ENCODE measurements at places on chromosomes 12 and 14.
A peak's percentile ranks its signal among the peaks of the same experiment; 100 is the strongest.

DNA sequence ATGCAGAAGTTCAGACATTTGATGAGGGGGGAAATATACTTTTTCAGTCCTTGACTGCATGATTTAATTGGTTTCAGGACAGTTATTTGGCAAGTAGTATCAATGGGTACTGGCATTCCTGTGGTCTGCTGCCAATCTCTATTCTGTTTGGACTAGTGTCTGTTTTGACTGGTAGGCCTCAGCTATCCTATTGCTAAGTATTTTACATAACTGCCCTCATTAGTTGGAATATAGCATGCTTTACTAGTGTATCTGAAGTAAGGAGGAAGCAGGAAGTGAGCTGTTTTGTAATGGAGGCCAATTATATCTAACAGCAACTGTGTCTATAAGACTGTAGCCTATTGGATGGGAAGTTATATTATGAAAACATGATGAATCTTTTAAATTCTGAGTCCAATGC lies 104.3 kb downstream of the FLRT2 start:
- DNase-seq, result no peak

DNA sequence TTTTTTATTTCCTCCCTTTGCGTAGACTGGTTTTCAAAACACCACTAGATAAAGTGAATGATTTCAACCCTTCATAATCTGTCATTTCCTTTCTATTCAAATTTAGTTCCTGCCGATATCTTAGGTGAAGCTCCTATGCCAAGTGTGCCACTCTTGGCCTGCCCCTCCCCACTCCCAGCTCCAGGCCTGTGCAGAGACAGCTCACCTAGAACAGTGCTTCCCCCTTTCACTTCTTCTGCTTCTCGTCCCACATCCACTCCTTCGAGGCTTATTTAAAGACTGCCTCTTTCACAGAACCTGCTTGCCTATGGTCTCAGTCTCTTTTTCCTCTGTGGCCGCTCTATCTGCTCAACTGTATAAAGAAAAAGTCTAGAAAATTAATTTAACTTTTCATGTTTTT lies 473.8 kb downstream of the RAD51B start:
- no peak for DNase-seq

DNA sequence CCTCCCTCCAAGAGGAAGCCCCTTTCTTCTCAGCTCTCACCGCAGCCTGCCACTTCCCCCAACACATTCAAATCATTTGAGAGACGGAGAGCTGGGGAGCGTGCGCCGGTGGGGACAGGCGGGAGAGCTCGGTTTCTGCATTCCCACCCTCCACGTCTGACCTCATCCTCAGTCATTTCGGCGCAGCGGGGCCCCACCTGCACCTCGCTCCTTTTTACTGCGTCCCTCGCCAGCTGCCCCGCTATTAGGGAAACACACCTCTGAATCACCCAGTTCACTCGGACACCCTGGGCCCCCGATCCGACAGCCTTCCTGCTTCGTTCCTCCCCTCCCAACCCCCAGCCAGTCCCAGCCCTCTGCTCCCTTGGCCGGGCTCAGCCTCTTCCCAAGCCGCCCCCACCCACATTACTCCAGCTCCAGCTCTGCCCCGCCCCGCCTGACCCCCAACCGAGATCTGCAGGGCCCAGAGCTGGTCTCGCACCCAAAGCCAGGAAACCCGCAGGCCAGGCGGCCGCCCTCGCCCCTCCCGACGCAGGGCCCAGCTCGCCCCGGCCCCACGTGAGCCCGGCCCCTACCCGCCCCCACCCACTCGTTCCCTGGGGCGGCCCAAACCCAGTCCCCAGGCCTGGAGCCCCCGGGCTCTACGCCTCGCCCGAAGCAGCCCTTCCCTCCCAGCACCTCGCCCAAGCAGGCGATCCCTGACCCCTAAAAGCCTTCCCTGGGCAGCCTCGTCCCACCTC lies 783 bp downstream of the CORO1C start:
- no peak for DNase-seq

GRCh38 chr12:113994051-113994450 lies 27.9 kb upstream of the RBM19 start:
- no peak for DNase-seq

DNA sequence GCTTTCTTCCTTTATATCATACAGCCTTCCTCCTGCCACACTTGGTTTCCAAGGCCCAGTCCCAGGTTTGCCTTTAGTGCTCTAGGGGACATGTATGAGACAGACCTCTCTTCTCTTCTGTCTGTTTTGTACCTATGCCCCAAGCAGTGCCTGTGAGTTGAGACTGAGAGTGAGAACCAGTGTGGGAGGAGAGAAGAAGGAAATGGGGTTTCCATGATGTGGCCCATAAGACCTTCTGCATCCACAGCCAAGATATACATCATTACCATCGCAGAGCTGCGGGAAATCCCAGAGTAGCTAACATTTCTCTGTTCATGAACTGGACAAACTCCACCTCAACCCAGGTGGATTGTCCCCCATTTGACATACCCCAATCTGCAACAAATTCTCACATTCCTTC lies 2.8 kb downstream of the TESPA1 start:
- DNase-seq, result no peak

- DNase-seq, result no peak
Observed at GRCh38 chr12:11711651-11712327, 62.3 kb downstream of the ETV6 start.

DNA sequence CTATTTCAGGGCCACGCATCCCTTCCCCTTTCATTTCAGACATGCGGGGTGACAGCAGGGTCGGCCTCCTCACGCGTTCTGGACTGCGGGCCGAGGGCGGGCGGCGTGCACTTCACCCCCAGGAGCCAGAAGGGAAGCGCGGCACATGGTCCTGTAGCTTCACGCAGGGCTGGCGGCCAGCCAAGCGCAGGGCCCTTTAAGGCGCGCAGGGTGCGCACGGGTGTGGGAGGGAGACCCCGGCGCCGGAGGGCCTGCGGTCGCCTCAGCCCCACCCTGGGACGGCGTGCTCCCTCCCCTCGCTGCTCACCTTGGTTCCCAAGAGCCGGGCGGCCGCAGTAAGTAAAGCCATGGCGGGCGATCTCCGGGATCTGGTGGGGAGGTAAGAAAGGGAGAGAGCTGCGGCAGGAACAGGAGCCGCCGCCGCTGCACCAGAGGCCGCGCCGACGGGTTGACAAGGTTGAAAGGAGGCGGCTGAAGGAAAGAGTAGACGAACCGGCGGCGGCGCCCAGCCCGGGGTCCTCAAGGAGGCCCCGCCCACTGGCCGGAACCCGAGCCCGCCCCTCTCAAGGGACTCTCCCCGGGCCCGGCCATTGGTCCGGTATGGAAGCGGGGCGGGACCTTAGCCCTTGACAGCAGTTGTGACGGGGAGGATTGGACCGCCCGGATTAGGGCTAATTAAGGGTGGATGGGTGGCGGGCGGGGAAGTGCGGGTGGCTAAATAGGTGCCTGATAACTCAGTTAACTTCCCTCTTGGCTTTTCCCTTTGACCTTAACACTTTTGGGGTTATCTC lies at the start of gene CS:
Gene CS, minus strand, starts transcription at position 478 of the 791 bp plus-strand sequence. Its CDS starts 129 bp downstream, at position 349.
- peak; percentile 97 for DNase-seq

DNA sequence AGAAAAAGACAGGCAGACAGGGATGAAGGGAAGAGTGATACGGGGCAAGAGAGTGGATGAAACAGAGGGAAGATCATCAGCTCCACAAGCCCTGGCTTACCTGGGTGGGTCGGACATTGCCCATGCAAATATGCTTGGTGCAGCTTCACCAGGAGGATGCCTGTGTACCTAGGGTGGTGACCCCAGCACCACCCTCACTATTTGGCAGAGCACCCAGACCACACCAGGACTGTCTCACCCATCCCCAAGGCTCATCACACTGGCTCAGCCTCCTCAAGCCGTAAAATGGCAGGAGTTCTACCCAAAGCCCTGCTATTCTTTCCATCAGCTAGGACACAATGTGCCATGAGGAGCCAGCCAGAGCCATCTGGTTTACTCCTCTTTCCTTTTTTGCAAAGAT lies 3.0 kb downstream of the GALNT8 start:
- no peak for DNase-seq

GRCh38 chr14:24167469-24168114 lies 4.3 kb upstream of the REC8 start:
- DNase-seq, result no peak

GRCh38 chr14:100122481-100123223 lies 36.8 kb downstream of the DEGS2 start:
- DNase-seq, result no peak

- no peak for DNase-seq
Observed at GRCh38 chr14:36773558-36773957, 111.9 kb downstream of the PAX9 start.

GRCh38 chr12:51087818-51088217 lies 4.4 kb upstream of the CSRNP2 start:
- no peak for DNase-seq

- no peak for DNase-seq
Observed at GRCh38 chr12:3295646-3296408, 195.2 kb upstream of the PRMT8 start.

DNA sequence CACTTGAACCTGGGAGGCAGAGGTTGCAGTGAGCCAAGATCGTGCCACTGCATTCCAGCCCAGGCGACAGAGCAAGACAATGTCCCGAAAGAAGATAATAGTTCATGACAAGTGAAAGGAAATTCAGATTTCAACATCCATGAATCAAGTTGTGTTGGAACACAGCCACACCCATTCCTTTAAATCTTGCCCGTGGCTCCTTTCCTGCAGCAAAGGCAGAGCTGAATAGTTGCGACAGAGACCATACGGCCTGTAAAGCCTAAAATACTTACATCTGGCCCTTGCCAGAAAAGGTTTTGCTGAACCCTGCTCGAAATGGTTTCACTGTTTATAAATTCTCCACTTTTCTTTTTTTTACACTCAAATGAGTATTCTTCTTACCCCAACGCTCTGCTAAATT lies 17.7 kb upstream of the ITPK1 start:
- DNase-seq, result no peak

DNA sequence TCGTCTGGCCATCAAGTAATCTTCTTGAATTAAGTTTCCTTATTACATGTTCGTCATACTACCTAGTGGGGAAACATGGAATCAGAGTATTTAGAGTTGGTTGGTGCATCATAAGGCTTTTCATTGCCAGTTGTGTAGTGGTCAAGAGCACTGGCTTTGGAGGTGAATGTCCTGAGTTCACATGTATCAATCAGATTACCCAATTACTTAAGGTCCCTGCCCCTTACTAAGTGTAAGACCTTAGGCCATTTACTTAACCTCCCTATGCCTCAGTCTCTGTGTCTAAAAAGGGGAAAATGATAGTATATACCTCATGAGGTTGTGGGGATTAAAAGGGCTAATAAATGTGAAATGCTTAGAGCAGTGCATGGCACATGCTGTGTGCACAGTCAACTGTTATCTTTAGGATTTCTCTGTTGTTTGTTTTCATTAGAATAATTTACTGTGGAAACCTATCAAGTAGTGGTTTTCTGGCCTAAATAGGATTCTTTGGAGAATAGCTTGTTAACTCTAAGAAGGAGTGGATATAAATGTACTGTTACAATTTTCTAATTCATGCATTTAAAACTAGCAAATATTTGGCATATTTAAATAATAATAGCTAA lies 27.0 kb downstream of the MSRB3 start:
- DNase-seq, result no peak
